ENCODE measurements at places on chromosomes 16 and 17. TPM values are rescaled to one million over a fixed set of nuclear protein-coding genes. Genes with fewer than 3 reads are reported as not detected.

The ZPBP2 gene
- not detected for total RNA-seq

The KRTAP9-2 gene
- not detected for total RNA-seq

The SBK1 gene
- under 0.01 TPM for total RNA-seq

The FOXJ1 gene
- not detected for total RNA-seq

The ENDOV gene
- 15.7 TPM for total RNA-seq

The FOXN1 gene
- total RNA-seq: not detected

The IGSF6 gene
- under 0.01 TPM for total RNA-seq

The ASGR2 gene
- not detected for total RNA-seq

The RDM1 gene
- total RNA-seq: 1.3 TPM

The PRR29 gene
- not detected for total RNA-seq

The OR3A2 gene
- total RNA-seq: not detected

The GDPD3 gene
- total RNA-seq: not detected

The RUNDC3A gene
- total RNA-seq: 0.15 TPM

The POLG2 gene
- total RNA-seq: 10.8 TPM

The C17orf100 gene
- under 0.01 TPM for total RNA-seq

The CCL14 gene
- not detected for total RNA-seq

The PRR35 gene
- not detected for total RNA-seq

The YPEL3 gene
- total RNA-seq: 7.1 TPM

The CES3 gene
- not detected for total RNA-seq

The LGALS9 gene
- total RNA-seq: 9.1 TPM

The TMEM256 gene
- total RNA-seq: 73.0 TPM

The SYCE1L gene
- total RNA-seq: not detected

The PERCC1 gene
- total RNA-seq: not detected

The KLHL10 gene
- total RNA-seq: not detected

The SCIMP gene
- total RNA-seq: not detected

The BMERB1 gene
- 13.4 TPM for total RNA-seq

The MYH13 gene
- not detected for total RNA-seq

The SLC9A5 gene
- 0.69 TPM for total RNA-seq
